ENCODE measurements at places on chromosomes 3 and 15. TPM values are rescaled to one million over a fixed set of nuclear protein-coding genes. Genes with fewer than 3 reads are reported as not detected.

Gene SMAD6
- polyA plus RNA-seq: 7.3 TPM

DNA sequence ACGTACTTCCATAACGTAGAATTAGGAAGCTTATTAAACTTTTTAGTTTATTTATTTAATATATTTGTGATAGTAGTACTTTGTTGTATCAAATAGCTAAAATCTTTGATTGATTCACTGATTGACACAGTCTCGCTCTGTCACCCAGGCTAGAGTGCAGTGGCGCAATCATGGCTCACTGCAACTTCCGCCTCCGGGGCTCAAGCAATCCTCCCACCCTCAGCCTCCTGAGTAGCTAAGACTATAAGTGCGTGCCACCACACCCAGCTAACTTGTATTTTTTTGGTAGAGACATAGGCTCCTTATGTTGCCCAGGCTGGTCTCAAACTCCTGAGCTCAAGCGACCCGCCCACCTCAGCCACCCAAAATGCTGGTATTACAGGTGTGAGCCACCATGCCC, 5.7 kb downstream of the APH1B start:
- H3K36me3 ChIP-seq: no peaks in the 10 kb centered on the region
- peaks cover 20% of the 10 kb centered on the region for H3K4me1 ChIP-seq
- no peak overlapping the region for H3K4me3 ChIP-seq
- no peak overlapping the region for H3K27ac ChIP-seq

GRCh38 chr3:141080431-141080830, 29.3 kb downstream of the SPSB4 start:
- H3K36me3 ChIP-seq: no peaks in the 10 kb centered on the region
- H3K4me3 ChIP-seq: no peak overlapping the region
- no peaks in the 10 kb centered on the region for H3K27me3 ChIP-seq
- DNase-seq: no peak

GRCh38 chr15:50463423-50464358, 39.5 kb downstream of the USP8 start:
- peak; percentile 36 for DNase-seq
- peaks cover 3% of the 10 kb centered on the region for H3K36me3 ChIP-seq
- H3K27me3 ChIP-seq: no peaks in the 10 kb centered on the region
- no peak overlapping the region for H3K27ac ChIP-seq
- H3K4me1 ChIP-seq: no peaks in the 10 kb centered on the region

Gene CD86
- not detected for polyA plus RNA-seq

Gene PLCH1
- 0.03 TPM for polyA plus RNA-seq

DNA sequence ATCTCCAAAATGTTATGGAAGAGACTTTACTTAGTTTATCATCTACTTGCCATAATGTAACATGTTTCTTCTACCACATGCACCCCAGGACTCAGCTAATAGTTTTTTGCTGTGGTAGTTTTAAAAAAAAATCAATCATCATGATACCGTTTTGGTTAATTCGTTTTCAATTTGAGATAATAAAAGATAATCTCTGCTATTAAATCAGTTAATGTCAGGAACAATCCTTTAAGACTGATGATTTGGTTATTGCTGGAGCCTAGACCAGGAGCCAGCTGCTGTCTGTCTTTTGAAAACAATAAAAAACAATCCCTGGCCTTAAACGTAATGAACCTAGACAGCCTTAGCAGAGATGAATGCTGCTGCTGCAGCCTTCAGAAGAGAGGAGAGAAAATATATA, 403.7 kb downstream of the OXSM start:
- no peak overlapping the region for H3K4me3 ChIP-seq
- DNase-seq: no peak
- no peaks in the 10 kb centered on the region for H3K4me1 ChIP-seq
- no peaks in the 10 kb centered on the region for H3K36me3 ChIP-seq
- no peaks in the 10 kb centered on the region for H3K27me3 ChIP-seq
- no peak overlapping the region for H3K27ac ChIP-seq
